ENCODE measurements at places on chromosomes 13 and 19.

DNA sequence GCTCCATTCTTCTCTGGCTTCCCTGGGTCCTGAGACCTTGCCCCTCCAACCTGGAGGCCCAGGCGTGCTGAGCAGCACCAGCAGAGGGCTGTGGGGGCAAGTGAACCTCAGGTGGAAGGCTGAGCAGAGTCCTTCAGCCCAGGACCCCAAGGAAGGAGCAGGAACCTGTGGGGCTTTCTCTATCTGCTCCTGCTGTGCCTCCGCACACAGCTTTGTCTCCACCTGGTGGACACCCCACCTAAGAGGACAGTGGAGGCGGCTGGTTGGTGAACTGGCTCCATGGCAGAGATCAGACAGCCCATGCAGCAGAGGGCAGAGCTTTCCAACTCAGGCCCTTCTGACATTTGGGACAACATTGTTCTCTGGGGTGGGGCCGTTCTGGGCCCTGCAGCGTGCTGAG, 19.7 kb downstream of the ZFR2 start:
- H3K4me1 ChIP-seq, result no peaks in the 10 kb centered on the region
- no peaks in the 10 kb centered on the region for H3K27me3 ChIP-seq
- H3K36me3 ChIP-seq, result no peaks in the 10 kb centered on the region
- peak; percentile 67 for DNase-seq
- no peak overlapping the region for H3K27ac ChIP-seq
- H3K4me3 ChIP-seq, result no peak overlapping the region

GRCh38 chr13:30159446-30159839, 147.9 kb downstream of the KATNAL1 start:
- H3K36me3 ChIP-seq, result no peaks in the 10 kb centered on the region
- peak; percentile 22 for DNase-seq
- peaks cover 6% of the 10 kb centered on the region for H3K4me1 ChIP-seq
- no peak overlapping the region for H3K4me3 ChIP-seq

DNA sequence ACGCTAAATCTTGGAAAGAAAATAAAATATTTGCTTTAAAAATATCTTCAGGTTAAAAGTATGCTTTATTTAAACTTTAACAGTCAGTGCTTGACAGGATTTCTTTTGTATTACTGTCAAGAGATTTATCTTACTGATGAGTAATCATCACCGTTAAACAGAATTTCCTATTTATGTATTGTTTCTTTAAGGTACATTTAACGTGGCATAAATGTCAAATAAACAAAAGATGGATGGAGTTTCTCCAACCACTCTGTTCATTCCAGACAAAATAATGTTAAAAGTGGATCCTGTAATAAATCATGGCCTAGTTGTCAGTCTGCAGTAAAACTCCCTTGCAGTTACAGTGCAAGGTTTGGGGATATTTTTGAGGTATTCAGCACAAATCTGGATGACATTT, 298.3 kb downstream of the DIAPH3 start:
- no peak overlapping the region for H3K27ac ChIP-seq
- DNase-seq, result peak; percentile 61
- no peaks in the 10 kb centered on the region for H3K27me3 ChIP-seq
- no peak overlapping the region for H3K4me3 ChIP-seq
- H3K4me1 ChIP-seq, result peaks cover 15% of the 10 kb centered on the region

DNA sequence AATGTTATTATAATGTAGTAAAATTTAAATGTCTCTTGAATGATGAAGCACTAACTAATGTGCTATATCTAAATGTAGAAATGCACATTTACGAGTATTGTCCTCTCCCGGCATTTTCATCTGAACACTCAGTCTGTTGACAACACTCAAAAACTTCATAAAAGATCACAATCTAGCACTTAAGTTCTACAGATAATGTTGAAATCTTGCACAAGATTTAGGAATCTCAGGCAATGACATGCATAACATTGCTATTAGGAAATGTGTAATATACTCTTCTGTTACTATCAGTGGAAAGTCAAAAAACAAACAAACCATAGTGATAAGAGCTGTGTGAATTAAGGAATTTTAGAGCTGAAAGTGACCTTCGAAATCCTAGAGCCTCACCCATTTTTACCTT, 37.5 kb upstream of the XPO4 start:
- H3K27me3 ChIP-seq, result no peaks in the 10 kb centered on the region
- no peaks in the 10 kb centered on the region for H3K36me3 ChIP-seq
- no peak overlapping the region for H3K27ac ChIP-seq
- peaks cover 6% of the 10 kb centered on the region for H3K4me1 ChIP-seq

DNA sequence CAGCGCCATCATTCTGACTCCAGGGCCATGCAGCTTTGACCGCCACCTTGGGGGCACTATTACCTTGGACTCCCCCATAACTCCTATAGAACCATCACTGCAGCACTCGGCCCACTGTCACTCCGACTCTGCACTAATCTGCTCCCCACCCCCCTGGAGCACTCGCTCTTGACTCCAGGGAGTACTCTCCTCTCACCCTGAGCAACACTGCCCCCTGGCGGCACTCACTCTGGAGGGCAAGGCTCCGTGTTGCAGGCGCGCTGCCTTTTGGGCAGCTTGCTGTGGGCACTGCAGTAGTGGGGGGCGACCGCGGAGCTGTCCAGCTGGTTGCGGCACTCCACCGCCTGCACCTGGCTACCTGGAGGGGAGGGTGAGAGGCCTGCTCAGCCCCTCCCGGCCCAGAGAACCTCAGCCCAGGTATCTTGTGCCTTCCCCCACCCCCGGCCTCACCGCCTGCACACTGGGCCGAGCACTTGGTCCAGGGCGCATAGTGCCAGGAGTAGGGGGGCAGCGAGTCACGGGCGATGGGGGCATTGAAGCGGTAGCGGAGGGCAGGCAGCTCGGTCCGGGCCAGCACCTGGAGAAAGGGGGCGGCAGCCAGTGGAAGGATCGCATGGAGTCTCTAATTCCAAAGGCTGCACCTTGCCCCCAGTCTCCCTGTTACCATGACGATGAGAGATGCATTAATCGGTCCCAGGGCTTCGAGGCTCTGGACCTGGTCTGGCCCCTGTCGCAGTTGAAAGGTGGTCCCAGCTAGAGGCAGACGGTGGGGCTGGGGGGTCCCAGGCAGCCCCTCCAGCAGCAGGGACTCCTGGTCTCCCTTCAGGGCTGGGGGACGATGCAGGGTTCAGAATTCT, 8.9 kb upstream of the MYO1F start:
- H3K4me3 ChIP-seq, result no peak overlapping the region
- no peaks in the 10 kb centered on the region for H3K36me3 ChIP-seq
- no peaks in the 10 kb centered on the region for H3K4me1 ChIP-seq
- peaks cover 13% of the 10 kb centered on the region for H3K27me3 ChIP-seq
- no peak overlapping the region for H3K27ac ChIP-seq

- H3K27ac ChIP-seq, result no peak overlapping the region
- no peaks in the 10 kb centered on the region for H3K27me3 ChIP-seq
- no peak for DNase-seq
Observed at GRCh38 chr13:79805317-79805716, 324.4 kb downstream of the NDFIP2 start.

DNA sequence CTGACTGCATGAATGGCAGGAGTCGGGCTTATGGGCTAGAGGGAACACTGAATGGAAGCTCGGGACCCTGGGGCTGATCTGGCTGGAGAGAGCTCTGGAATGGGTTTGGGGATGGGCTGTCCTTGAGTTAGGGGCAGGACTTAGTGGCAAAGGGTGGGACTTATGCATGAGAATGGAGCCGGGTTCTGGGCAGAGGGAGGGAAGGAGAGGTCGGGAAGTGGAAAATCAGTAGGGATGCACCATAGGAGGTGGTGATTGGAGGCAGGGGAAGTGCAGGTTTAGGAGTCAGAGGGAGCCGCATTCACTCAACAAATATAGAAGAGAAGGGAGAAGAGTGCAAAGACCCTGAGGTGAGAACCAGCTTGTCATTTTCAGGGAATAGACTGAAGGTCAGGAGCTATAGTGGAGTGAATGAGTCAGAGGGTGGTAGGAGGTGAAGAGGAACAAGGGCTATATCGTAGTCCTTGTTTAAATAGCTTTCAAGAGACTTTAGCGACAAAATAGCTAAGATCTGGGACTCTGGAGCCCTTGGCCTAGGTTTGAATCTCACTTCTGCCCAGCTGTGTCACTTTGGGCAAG, 748 bp downstream of the RAB4B start:
- peak overlapping the region; percentile 74 for H3K4me3 ChIP-seq
- DNase-seq, result no peak
- H3K27me3 ChIP-seq, result no peaks in the 10 kb centered on the region
- no peak overlapping the region for H3K27ac ChIP-seq
- no peaks in the 10 kb centered on the region for H3K36me3 ChIP-seq

- H3K27me3 ChIP-seq, result no peaks in the 10 kb centered on the region
- no peaks in the 10 kb centered on the region for H3K4me1 ChIP-seq
- no peaks in the 10 kb centered on the region for H3K36me3 ChIP-seq
- no peak overlapping the region for H3K4me3 ChIP-seq
- peak; percentile 21 for DNase-seq
Observed at GRCh38 chr13:67023130-67023876, 206.8 kb downstream of the PCDH9 start.

DNA sequence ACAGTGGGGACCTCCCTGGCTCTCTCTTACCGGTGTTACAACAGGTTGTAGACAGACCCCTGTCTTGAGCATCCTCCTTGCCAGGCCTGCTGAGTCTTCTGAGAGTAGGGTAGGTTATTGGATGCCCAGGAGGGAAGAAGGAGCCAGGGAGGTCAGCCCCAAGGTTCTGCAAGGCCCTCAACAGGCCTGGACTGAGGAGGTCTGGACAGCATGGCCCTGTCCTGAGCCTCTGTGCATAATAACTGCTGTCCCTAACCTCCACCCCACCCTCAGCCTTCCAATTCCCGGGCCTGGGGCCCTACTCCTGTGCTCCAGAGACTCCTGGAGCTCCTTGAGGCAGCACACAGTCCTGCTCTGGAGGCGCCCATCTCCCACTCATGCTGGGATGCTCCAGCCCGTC, 336 bp downstream of the CD22 start:
- H3K36me3 ChIP-seq, result no peaks in the 10 kb centered on the region
- H3K4me1 ChIP-seq, result no peaks in the 10 kb centered on the region
- no peaks in the 10 kb centered on the region for H3K27me3 ChIP-seq

GRCh38 chr13:106277484-106278154, 257.8 kb downstream of the EFNB2 start:
- H3K36me3 ChIP-seq, result no peaks in the 10 kb centered on the region
- DNase-seq, result no peak
- H3K27me3 ChIP-seq, result no peaks in the 10 kb centered on the region
- H3K4me3 ChIP-seq, result no peak overlapping the region
- peaks cover 17% of the 10 kb centered on the region for H3K4me1 ChIP-seq
- peak overlapping the region; percentile 75 for H3K27ac ChIP-seq

GRCh38 chr19:53597023-53597422, 34.8 kb upstream of the DPRX start:
- H3K36me3 ChIP-seq, result no peaks in the 10 kb centered on the region
- no peaks in the 10 kb centered on the region for H3K4me1 ChIP-seq
- DNase-seq, result no peak
- H3K27me3 ChIP-seq, result no peaks in the 10 kb centered on the region
- H3K27ac ChIP-seq, result no peak overlapping the region

DNA sequence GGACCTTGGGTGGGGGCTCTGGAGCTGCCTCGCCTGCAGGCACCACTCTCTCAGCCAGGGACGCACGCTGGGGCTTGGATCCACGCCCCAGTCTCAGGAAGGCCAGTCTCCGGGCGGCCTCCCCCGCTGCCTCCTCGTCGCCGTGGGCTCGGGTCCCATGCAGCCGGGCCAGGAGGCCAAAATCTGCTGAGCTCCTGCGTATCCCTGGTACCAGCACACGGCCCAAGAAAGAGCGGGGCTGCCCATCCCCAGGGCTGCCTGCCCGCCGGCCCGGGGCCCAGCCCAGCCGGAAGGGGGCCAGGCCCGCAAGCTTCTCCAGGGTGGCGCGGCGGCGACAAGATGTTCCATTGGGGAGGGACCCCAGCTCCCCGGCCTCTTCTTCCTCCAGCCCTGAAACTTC, 6.7 kb downstream of the EXOC3L2 start:
- H3K27me3 ChIP-seq, result no peaks in the 10 kb centered on the region
- H3K4me1 ChIP-seq, result no peaks in the 10 kb centered on the region
- DNase-seq, result no peak
- no peak overlapping the region for H3K4me3 ChIP-seq
- no peaks in the 10 kb centered on the region for H3K36me3 ChIP-seq
- no peak overlapping the region for H3K27ac ChIP-seq

- H3K27ac ChIP-seq, result no peak overlapping the region
- H3K4me3 ChIP-seq, result no peak overlapping the region
- no peaks in the 10 kb centered on the region for H3K27me3 ChIP-seq
- no peaks in the 10 kb centered on the region for H3K36me3 ChIP-seq
- DNase-seq, result no peak
- no peaks in the 10 kb centered on the region for H3K4me1 ChIP-seq
Observed at GRCh38 chr13:93045836-93046235, 180.8 kb upstream of the GPC6 start.

- H3K4me3 ChIP-seq, result no peak overlapping the region
- H3K4me1 ChIP-seq, result no peaks in the 10 kb centered on the region
- H3K27ac ChIP-seq, result no peak overlapping the region
- no peaks in the 10 kb centered on the region for H3K36me3 ChIP-seq
- no peaks in the 10 kb centered on the region for H3K27me3 ChIP-seq
Observed at GRCh38 chr13:21242236-21242635, 65.8 kb downstream of the MRPL57 start.

DNA sequence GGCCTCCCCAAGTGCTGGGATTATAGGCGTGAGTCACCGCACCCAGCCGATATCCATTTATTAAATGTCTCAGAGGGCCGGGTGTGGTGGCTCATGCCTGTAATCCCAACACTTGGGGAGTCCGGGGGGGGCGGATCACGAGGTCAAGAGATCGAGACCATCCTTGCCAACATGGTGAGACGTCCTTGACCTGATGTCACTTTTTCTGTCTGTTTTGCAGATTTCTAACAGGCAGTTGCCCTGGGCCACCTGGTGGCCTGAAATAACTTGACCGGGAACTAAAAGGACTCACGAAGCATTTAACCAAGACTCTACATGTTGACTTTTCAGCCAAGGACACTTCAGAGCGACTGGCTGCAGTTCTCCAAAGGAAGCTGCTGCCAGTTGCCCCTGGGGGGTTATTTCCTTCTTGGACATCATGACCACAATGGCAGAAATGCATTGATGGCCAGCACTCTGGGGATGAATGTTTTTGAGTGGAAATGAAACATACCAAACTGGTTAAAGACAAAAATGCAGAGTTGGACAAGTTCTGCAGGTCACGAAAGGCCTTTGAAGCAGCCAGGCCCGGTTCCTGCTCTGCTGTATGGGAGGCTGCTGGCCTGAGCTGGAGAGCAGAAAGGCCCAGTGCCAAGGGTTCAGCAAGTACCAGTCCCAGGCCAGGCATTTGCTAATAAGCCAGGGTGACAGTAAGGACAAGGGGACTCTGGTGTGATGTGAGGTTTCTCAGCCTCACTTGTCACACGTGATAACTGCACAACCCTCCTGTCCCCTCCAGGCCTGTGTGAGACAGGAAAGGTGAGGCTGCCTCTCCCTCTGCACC, 8.3 kb downstream of the ZNF837 start:
- no peak overlapping the region for H3K27ac ChIP-seq
- peak; percentile 35 for DNase-seq
- no peaks in the 10 kb centered on the region for H3K36me3 ChIP-seq
- no peak overlapping the region for H3K4me3 ChIP-seq

GRCh38 chr19:58395220-58395978, at the start of gene RNF225:
Gene RNF225, plus strand, starts transcription at chr19:58395656. Its CDS starts 434 bp downstream, at chr19:58396090.
- H3K4me1 ChIP-seq, result peaks cover 28% of the 10 kb centered on the region
- peaks cover 42% of the 10 kb centered on the region for H3K36me3 ChIP-seq
- peak; percentile 83 for DNase-seq

GRCh38 chr19:49570138-49570856, 10.1 kb downstream of the NOSIP start:
- no peak overlapping the region for H3K27ac ChIP-seq
- H3K4me1 ChIP-seq, result peaks cover 16% of the 10 kb centered on the region
- H3K36me3 ChIP-seq, result peaks cover 12% of the 10 kb centered on the region
- H3K4me3 ChIP-seq, result no peak overlapping the region
- no peaks in the 10 kb centered on the region for H3K27me3 ChIP-seq

- H3K36me3 ChIP-seq, result peaks cover 3% of the 10 kb centered on the region
- no peak overlapping the region for H3K4me3 ChIP-seq
- peaks cover 14% of the 10 kb centered on the region for H3K27me3 ChIP-seq
- peak; percentile 26 for DNase-seq
Observed at GRCh38 chr19:18896421-18896841, 473 bp upstream of the CERS1 start.
